Transverse colon (tissue), 4 donors: ENCODE measurements at places on chromosomes 6 and 20. TPM values are rescaled to one million over a fixed set of nuclear protein-coding genes. Genes with fewer than 3 reads are reported as not detected.

PTCRA gene
- total RNA-seq = not detected

TMEM170B gene
- total RNA-seq = 8.0 TPM

HCRTR2 gene
- not detected for total RNA-seq

FAXC gene
- total RNA-seq = 0.75 TPM
